ENCODE measurements at places on chromosomes 5 and 9. TPM values are rescaled to one million over a fixed set of nuclear protein-coding genes. Genes with fewer than 3 reads are reported as not detected.

Gene LURAP1L
- 0.98 TPM for total RNA-seq

Gene ZNF658
- 2.1 TPM for total RNA-seq

DNA sequence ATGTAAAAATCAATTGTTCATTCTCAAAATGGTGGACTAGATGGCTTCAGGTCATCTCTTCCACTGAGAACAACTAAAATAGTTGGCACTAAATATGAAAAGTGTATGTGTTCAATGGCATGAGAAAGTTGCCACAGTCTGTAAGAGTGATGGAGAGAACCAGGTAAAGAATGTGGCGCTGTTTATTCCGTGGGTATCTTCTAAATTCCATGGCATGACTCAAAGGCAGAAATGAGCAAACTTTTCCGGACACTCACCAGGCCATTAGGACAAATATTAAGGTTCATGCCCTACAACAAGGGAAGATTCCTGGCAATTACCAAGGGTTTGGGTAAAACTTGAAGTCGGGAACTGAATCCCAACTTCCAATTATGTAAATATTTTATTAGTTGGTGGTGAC lies 825.4 kb upstream of the CDH6 start:
- DNase-seq, result no peak

DNA sequence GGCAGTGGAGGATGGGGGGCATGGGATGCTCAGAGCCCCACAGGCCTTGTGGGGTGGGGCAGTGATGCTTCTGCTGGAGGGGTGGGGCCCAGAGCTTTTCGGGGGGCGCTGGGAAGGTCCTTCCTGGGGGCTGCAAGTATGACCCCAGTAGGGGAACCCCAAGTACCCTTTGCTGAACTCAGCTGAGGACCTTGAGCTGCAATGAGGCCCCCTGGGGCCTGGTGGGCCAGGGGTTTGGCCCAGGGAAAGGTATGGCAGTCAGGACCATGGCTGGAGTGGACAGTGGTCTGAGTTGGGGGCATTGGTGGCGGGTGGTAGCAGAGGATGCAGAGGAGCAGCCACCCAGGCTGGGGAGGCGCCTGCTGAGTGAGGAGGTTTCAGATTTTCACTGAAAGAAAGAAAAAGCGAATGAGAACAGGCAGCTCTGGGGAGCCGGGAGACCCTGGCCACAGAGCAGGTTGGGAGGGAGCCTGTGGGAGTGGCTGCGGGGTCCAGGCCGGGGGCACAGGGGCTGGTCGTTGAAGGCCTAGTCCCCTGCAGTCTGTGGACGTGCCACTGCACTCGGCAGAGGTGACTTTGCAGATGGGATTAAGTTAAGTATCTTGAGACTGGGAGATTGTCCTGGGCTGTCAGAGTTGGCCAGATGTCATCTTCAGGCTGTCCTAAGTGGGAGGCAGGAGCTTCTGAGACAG lies 19.2 kb downstream of the WNK2 start:
- DNase-seq, result no peak

Gene FSTL4
- not detected for total RNA-seq

- DNase-seq, result no peak
Measured at GRCh38 chr5:88226881-88227450, 41.7 kb downstream of the TMEM161B start.

Gene PCDHA1
- not detected for total RNA-seq

GRCh38 chr5:124996764-124997077 lies 250.3 kb upstream of the ZNF608 start:
- no peak for DNase-seq

Gene HRCT1
- total RNA-seq, result not detected

- no peak for DNase-seq
Measured at GRCh38 chr9:110876929-110877328, 161.3 kb downstream of the LPAR1 start.

GRCh38 chr9:122342323-122343050 lies 28.3 kb upstream of the PTGS1 start:
- no peak for DNase-seq

Gene RAPGEF1
- 11.5 TPM for total RNA-seq

Gene SPATA31A1
- not detected for total RNA-seq

DNA sequence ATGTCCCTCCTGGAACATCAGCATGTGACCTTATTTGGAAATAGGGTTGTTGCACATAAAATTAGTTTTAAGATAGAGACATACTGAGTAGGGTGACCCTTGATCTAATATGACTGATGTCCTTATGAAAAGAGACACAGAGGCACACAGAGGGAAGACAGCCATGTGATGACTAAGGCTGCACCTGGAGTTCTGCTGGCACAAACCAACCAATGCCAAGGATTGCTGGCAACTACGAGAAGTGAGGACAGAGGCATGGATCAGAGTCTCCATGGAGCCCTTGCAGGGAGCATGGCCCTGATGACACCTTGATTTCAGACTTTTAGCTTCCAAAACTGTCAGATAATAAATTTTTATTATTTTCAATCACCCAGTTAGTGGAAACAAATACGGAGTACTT lies 101.9 kb downstream of the FBXL7 start:
- no peak for DNase-seq

Gene CCDC192
- not detected for total RNA-seq

GRCh38 chr5:92562065-92562464 lies 1019.0 kb downstream of the NR2F1-AS1 start:
- no peak for DNase-seq

GRCh38 chr9:132163876-132164603 lies 2.2 kb downstream of the NTNG2 start:
- no peak for DNase-seq

DNA sequence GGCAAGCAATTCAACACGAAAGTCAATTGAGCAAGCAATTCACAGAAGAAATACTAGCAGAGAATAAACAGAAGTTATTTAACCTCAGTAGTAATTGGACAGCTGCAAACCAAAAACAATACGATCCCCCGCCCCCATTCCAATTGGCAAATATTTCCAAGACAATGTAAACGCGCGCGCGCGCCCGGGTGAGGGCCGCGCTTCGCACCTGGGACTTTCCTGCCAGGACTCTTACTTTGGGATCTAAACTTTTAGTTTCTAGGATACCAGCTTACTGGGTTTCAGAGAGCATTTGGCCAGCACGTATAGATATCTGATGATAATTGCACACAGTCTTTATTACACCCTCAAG lies 8.6 kb downstream of the RUFY1 start:
- DNase-seq, result peak; percentile 36

GRCh38 chr9:137902646-137903045 lies 25.1 kb downstream of the CACNA1B start:
- DNase-seq, result no peak

DNA sequence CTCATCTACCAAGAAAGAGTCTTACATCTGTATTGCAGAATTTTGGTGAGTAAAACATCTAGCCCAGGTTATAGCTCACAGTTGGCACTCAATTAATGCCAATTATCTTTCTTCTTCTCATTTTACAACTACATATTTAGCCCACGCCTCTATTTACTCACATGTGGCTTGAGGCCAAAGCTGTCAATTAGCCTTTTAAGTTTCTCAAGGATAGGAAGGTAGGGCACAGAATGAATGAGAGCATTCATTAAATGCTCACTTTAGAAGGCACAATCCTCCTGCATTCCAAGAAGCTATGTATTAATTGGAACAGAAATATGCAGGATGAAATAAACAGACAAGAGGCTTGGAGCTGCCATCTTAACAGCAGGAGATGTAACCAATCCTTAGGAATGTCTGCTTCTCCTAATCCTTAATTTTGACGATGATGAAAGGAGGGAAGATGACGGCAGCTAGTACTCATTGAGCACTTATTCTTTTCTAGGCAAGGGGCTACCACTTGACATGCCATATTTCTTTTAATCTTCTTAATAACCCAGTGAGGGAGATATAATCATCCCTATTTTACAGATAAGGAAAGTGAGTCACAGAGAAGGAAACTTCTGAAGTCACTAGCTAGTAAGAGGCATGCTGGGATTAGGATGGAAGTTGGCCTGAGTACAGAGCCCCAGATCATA lies 30.8 kb upstream of the PANK3 start:
- DNase-seq, result no peak

Gene MAT2B
- 59.1 TPM for total RNA-seq

DNA sequence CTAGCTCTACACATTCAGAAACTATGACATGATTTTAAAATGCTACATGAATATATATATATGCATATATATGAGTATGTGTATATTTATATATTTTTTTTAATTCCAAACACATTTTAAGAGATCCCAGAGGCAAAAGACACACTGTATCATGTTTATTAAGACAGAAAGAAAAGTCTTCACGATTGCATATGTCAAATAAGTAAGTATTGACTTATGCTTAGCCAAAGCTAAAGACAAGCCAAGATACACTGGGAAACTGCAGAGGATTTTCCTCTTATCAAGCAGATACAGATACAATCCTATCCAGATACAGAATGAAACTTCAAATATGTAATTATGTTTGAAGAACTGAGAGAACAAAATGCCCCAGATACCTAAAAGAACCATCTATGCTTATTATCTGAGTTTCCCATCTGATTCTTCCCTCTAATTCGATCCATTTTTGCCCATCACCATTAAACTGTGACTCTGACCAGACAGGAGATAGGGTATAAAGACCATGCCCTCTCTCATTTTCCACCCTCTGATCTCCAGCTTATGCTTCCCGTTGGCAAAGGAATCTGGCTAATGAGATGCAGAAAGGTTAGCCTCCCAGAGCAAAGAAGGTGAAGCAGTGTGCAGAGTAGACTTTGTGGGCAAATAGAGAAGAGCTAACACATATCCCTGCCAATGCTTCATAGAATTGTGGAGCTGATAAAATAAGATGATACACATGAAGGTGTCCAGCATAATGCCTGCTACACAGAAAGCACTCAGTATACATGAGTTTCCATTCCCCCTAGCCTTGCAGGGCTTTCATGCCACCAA lies 131.0 kb upstream of the TARS1 start:
- peak; percentile 20 for DNase-seq

- no peak for DNase-seq
Measured at GRCh38 chr5:153399595-153399994, 90.9 kb upstream of the GRIA1 start.

Gene SPAG8
- 1.7 TPM for total RNA-seq

GRCh38 chr9:97568461-97569275 lies 64.5 kb downstream of the TSTD2 start:
- no peak for DNase-seq

DNA sequence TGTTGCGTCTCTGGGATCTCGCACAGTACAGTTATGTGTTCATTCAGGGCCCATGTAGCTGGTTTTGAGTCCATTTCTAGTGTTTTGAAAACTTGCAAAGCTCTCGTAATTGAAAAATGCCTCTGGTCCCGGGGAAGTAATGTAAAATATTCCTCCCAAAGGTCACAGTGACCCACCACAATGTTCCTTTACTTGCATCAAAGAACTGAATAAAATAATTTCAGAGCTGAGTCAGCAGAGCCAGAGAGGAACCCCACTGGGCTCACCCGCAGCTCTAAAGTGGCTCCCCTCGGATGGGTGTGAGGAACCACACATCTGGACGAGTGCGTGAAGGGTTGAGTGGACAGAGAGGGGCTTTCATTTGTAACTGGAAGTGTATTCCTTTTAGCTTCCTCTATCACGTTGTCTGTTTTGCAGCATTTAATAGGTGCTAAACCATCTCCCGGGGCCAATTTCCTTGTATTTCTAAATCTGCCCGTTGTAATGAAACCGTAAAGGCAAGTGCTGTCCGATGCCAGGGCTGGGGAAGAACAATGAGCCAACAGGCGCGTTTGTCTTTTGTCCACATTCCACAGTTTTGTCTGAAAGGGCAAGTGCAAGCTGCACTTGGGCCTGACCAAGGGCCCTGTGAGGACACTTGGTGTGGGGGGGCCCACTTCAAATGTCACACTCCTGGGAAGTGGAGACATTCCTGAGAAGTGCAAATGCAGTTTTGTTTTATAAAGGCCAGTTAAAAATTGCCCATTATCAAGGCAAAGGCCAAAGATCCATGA lies 29.9 kb downstream of the COL5A1 start:
- peak; percentile 55 for DNase-seq

DNA sequence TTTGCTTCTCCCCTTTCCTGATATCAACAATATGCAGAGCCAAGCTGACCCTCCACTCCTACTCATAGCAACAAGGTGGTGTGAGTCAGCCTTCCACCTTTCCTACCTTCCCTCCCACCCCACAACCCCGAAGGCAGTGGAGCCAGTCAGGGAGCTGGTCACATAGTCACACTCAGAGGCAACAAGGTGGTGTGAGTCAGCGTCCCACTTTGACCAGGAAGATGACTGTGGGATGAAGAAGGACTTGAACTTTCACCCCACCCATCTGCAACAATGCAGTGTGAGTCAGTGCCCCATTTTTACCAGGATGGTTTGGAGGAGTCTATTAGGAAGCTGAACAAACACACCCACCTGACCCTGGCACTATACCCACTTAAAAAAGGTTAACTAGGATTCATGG lies 30.1 kb upstream of the ZNF782 start:
- peak; percentile 74 for DNase-seq

Gene PCDHGA5
- total RNA-seq, result 1.8 TPM

Gene ADGRV1
- total RNA-seq, result 0.49 TPM

DNA sequence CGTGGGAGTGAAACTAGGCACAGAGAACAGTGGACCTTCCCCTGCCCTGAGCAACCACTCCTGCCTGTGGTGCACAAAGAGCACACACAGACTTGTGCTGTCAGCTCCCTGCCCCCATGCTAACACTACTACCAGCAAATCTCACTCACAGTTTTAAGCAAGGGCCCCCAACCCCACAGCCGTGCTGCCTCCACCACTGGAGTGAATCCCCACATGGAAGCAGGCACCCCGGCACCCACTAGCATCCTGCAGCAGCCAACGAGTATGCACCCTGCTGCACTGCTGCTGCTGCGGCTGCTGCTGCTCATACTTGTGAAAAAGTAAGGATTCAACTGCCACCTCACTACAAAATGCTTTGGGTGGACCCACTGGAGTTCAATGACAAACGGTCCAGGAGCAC lies 435.5 kb downstream of the SLCO4C1 start:
- no peak for DNase-seq

Gene CSF1R
- 4.3 TPM for total RNA-seq

DNA sequence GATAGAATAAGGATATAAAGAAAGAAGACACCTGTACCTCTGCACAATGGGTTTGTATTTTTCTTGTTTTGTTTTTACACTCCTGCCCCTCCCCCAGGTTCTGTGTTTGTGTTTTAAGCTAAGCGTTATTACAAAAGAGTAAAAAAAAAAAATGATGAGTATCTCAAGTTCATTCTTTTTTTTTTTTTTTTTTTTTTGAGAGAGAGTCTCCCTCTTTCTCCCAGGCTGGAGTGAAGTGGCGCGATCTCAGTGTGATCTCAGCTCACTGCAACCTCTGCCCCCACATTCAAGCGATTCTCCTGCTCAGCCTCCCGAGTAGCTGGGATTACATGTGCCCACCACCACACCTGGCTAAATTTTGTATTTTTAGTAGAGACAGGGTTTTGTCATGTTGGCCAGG lies 29.4 kb upstream of the RAI14 start:
- DNase-seq, result no peak

Gene DMRTA1
- 1.1 TPM for total RNA-seq
